ENCODE measurements at places on chromosomes 7 and 10. TPM values are rescaled to one million over a fixed set of nuclear protein-coding genes. Genes with fewer than 3 reads are reported as not detected.
A peak's percentile ranks its signal among the peaks of the same experiment; 100 is the strongest.

GRCh38 chr10:111158595-111158994 lies 81.8 kb downstream of the ADRA2A start:
- no peak for DNase-seq

CHST12 gene
- 9.3 TPM for polyA plus RNA-seq

GRCh38 chr10:128125416-128125943 lies 743 bp downstream of the MKI67 start:
- no peak for DNase-seq

GRCh38 chr10:74039561-74040145 lies 41.7 kb downstream of the VCL start:
- no peak for DNase-seq

- no peak for DNase-seq
Measured at GRCh38 chr10:118534136-118534535, 61.3 kb downstream of the PRLHR start.

DNA sequence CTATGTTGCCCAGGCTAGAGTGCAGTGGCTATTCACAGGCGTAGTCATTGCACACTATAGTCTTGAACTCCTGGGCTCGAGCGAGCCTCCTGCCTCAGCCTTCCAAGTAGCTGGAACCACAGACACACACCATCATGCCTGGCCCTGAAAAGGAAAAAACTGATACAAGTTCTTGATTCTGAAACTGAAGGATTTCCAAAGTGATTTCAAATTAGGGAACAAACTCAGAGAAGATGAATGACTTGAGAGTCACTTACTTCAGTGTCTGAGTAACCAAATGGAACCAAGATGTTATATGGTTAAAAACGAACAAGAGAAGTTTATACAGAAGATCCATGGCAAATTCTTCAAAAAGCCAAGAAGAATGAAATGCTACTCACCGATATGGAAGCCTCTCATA lies 14.4 kb downstream of the CWF19L1 start:
- no peak for DNase-seq

GRCh38 chr7:158064631-158065030 lies 523.0 kb downstream of the PTPRN2 start:
- no peak for DNase-seq

- DNase-seq = peak; percentile 47
Measured at GRCh38 chr10:70478191-70479164, at the start of gene PALD1. PALD1 (plus strand) TSS chr10:70478767; CDS start chr10:70525952, 47,185 bp downstream.

- no peak for DNase-seq
Measured at GRCh38 chr7:90586091-90586490, 10.0 kb upstream of the CDK14 start.

- DNase-seq = no peak
Measured at GRCh38 chr7:32116436-32116835, 46.2 kb upstream of the PDE1C start.

- DNase-seq = no peak
Measured at GRCh38 chr10:76651154-76651553, 986.5 kb downstream of the KCNMA1 start.

DNA sequence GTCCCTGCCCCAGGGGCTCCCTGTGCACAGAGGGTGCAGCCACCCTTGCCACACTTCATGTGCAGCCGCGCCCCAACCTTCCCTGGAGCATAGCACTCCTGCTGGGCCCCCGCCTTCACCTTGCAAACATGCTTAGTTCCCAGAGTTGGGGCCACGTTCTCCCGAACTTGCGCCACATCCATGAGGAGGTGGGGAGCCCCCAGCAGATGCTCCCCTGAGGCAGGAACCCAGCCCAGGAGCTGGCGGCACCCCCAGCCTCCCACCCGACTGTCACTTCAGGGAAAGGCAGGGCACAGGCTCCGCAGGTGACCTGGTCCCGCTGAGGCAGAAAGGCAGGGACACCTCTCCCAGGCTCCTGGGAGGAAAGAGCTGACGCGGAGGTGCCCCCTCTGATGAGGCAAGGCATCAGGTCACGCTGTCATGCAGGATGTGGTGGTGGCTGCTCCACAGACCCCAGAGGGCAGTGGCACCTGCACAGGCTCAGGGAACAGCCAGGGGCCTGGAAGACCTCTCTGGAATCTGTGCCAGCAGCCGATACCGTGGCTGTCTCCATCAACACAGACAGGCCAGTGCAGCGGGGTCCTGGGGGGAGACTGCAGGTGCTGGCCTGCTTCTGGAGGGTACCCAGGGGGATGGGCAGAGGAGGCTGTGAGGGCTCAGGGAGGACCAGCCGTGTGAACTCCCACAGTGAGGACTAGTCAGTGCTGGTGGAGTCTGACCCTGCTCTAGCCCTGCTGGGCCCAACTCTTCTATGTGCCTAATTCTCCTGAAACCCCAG lies 221.3 kb downstream of the MAD1L1 start:
- DNase-seq = no peak

DNA sequence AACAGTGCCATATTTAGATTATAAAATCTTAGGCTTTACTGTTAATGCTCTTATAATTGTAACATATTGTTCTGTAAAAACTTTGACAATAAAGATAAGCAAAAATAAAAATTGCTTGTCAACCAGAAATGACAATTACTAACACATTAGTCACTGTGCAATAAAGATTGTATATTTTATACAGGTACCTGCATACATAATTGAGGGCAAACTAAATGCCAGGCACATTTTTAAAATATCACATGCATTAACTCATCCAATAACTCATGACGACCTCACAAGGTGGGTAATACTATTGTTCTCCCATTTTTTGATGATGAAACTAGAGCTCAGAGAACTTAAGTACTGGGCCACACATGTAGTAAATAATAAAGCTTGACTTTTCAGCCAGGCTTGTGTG lies 1020.2 kb upstream of the C7orf33 start:
- DNase-seq = no peak

DNA sequence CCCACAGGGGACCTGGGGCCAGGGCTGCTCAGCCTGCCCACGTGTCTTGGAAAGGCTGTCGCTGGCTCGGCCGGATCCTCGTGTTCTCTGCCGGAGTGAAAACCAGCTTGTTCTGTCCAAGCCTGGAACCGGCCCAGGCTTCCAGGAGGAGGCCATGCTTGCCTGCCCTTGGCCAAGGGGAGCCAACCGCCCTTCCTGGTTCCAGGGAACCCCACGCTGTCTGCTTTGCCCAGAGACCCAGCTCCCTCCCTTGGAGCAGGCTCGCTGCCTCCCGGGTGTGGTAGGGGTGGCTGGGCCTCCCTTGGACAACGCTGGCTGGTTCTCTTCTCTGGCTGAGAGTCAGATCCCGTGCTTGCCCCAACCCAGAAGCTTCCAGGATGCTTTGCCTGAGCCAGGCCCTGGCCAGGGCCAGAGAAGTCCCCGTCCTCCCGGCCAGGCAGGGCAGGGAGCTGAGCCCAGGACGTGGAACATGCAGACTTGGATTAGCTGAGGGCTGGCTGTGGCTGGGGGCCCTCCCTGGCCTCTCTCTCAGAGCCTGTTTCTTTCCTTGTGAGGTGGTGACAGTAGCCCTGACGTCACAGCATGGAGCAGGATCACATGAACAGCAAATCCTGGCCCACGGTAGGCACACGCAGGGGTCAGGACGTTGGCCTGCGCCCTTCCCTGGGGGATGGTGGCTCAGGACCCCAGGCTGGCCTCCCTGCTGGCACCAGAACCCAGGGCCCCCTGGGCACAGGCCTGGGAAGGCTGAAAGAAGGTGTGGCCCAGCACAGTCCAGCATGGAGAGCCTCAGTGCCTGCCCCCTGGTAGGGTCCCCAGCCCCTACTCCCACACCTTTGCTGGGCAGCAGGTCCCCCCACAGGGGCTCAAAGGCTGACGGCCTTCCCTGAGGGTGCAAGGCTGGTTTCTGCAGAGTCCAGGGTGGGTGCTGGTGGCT lies 67.5 kb downstream of the PWWP2B start:
- no peak for DNase-seq

C10orf95 gene
- polyA plus RNA-seq = not detected

DNA sequence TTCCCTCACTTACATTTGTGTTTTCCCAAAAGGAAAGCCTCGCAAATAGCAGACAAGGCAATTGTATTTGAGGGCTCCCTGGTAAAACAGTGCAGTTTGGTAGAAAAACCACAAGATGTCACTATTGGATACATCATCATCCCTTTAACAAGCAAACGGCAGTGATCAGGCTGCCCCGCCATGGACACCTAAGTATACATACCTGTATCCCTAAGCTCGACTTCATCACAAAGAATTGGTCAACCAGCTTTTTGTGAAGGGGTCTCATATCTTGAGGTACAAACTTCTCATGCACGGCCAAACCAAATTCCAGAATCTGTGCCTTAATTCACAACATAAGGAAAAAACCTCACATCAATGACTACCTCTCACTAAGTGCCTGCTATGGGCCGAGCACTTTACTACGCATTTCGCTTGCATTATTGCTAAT lies 179.5 kb upstream of the IMMP2L start:
- DNase-seq = peak; percentile 34

DNA sequence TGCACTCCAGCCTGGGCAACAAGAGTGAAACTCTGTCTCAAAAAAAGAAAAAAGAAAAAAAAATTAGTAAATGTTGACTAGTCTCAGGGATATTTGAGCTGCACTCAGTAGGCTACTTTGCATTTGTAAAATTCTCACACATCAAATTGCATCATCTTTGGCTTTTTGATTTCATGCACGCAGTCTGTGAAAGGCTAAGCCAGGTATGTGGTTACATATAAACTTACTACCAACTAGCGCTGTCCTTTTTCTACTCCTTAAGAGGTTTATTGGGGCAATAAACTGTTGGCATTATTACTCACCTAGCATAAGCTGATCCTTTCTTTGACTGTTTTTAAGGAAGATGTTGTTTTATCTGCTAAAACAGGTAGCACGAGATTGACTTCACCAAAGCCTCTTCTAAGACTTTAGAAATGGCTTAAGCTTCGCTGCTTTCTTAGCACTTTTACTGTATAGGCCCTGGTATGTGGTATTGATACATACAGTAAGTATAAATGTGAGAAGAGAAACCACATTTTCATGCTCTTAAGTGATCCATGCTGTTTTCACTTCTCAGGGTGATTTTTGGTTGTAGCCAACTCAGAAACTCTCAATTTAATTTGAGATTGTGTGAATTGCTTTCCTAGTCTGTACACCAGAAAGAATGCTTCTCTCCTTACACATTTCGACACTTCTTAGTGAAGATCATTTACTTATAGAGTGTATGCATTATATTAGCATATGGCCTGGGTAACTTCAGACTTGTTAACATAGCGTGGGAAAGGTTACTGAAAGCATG lies 323.9 kb downstream of the AUTS2 start:
- DNase-seq = no peak

DNA sequence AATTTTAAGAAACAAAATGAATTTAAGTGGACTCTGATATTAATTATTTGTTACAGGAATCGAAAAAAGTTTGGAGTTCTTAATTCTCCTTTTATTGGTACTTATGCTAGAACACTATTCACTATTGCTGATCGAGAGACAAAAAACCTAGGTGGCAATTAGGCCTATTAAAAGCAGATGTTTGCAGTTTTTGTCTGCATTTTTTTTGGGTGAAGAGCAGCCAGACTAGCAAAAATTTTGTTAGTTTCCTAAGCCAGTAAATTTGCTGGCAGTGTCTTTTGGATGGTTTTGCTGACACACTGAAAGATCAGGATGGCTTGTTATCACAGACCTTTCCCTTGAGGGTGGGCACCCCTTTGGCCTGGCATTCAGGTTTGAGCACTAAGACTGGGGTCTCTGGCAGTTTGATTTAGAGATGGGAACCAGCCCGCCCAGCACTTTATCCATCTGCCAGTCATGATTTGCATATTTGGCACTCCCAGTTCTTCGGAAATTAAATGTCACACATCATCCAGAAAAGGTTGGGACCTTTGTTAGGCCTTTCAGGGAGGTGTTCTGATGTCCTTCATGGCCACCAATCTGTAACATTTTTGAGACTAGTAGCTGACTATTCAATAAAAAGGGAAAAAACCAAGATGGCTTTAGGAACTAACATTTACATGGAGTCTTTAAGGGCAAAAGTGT lies 57.3 kb downstream of the INPP5F start:
- DNase-seq = no peak

- no peak for DNase-seq
Measured at GRCh38 chr10:49834976-49835375, 72.9 kb upstream of the OGDHL start.

C10orf67 gene
- 0.11 TPM for polyA plus RNA-seq

- no peak for DNase-seq
Measured at GRCh38 chr7:114835303-114835702, 86.6 kb upstream of the MDFIC start.

Measured in forelimb muscle (tissue), 1 donor.